ELR (cell line): ENCODE measurements at places on chromosomes 4 and X.

DNA sequence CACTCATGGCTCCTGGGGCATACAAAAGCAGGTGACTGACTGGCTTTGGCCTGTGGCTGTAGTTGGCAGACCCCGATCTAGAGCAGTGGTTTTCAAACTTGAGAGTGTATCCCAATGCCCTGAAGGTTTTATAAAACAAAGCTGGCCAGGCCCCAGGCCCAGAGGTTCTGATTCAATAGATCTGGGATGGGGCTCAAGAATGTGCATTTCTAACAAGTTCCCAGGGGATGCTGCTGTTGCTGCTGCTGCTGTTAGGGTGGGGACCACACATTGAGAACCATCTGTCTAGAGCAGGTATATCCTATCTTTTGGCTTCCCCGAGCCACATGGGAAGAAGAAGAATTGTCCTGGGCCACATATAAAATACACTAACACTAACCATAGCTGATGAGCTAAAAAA lies 7.3 kb downstream of the AIFM1 start:
- no peak for DNase-seq

- DNase-seq: no peak
Measured at GRCh38 chrX:133461231-133461630, 45.9 kb upstream of the GPC4 start.

DNA sequence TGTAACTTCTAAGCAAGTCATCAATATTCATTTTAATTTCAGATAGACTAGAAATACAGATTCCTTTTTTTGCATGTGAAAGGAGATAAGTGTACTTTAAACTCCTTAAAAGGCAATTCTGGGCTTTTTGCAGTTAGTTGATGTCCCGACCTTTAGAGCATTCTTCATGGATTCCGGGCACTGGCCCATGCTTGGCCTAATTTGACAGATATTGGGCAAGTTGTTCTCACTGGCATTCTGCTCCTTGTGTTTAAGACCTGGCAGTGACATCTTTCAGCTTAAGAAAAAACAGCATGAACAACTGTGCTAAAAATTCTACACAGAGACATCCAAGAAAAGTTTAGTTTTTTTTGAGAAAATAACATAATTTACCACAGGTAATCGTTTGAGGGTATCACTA lies 1037.2 kb downstream of the PCDH18 start:
- no peak for DNase-seq

- no peak for DNase-seq
Measured at GRCh38 chr4:36427696-36428095, 146.3 kb downstream of the DTHD1 start.

- no peak for DNase-seq
Measured at GRCh38 chr4:57194068-57194611, 84.0 kb upstream of the IGFBP7 start.

- DNase-seq: no peak
Measured at GRCh38 chrX:120350450-120351138, 11.3 kb upstream of the ATP1B4 start.

DNA sequence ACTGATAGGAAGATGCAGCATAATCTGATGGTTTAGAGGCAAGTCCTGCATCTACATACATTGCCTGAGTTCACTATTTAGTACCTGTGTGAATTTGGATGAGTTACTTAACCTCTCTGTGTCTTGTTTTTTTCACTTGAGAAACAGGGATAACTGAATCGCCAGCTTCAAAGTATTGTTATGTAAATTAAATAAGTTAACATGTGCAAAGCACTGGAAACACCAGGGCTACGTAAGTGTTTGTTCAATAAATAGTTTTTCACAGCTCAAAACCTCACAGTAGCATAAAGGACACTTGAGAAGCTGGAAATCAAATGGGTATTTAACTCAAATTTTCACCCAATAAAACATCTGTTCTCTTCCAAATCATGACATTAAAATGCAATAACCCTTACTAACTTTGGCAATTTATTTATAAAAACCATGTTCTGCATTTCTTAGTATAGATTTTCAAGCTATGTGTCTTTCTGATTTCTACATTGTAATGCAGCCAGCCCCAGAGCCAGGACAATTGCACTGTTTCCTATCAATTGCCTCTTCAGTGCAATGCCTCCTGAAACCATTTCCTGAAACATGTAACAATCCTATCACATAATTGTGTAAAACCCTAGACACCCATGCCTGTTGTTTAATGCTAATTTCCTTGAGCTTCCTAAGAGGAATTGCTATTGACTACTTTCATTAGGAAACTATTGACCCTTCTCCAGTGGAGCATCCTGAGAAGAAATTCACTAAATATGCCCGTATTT lies 177.1 kb downstream of the UNC5C start:
- no peak for DNase-seq

DNA sequence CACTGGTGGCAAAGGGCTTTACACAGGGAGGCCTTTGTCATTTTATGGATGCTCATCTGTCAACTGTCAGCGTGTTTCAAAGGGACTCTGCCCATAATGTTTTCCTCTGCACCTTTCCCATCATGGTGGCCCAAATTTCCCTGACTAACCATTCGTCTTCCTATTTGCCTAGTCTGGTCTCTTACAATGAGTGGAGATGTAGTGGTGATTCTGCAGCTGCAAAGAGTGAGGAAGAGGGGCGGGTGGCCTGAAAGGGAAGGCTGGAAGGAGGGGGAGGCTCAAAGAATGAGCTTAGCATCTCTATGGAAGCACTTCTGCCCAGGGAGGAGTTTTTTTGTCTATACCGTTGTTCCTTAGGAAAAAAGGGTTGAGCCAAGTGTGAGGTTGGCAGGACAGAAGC lies 447.5 kb downstream of the NKX6-1 start:
- DNase-seq: no peak

DNA sequence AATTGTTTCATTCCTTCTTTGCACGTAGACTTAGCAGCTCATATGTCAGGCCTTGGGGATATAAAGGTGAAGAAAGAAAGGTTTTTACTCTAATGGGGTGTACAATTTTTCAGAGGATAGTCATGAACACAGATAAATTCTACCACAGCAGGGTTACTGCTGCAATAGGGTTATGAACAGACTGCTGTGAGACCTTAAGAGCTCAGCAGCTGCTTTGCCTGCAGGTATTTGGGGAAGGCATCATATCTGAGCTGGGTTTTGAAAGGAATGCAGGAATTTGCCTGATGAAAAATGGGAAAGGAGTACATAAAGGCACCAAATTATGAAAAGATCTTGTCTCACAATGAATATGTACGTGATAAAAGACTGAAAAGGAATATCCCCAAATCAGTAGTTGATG lies 128.9 kb downstream of the CEP135 start:
- no peak for DNase-seq

DNA sequence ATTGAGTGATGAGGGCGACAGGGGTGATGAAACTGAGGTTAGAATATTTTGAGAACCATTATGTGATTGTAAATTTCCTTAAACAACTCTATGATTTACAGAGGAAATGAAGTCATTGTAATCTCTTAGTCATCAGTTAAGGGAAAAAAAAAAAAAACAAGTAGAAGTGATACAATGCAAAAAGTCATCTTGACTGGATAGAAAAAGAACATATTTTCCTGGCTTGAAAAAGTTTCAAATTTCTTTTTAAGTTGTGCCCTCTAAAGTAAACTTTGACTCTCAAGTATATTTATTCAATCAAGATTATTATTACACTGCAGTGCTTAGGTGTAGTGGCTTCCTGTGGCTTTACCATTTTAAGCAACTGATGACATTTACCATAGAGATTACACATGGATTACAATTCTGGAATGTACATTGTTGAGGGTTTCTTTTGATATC lies 40.6 kb downstream of the GABRB1 start:
- DNase-seq: peak; percentile 77

DNA sequence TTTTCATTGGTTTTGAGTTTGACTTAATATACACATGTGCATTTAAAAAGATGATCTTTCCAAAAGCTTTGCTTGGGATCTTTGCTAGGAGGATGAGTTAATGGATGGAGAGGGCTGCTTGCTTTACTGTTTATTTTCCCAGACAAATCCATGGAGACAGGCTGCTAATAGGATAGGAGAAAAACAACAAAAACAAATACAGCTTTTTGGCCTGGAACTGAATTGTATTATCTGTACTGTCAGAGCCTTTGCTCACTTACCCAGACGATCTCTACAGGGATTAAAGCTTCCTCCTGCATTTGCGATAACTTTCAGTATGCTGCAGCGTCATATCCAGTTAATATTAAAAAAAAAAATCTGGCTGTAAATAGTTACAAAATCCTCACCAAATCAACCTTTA lies 190.8 kb upstream of the NUDT6 start:
- no peak for DNase-seq

GRCh38 chr4:164731827-164732474 lies 22.0 kb upstream of the SMIM31 start:
- peak; percentile 25 for DNase-seq

GRCh38 chrX:63738696-63739095 lies 46.3 kb downstream of the ARHGEF9 start:
- DNase-seq: no peak

GRCh38 chr4:6771229-6771671 lies 11.3 kb upstream of the KIAA0232 start:
- DNase-seq: no peak

DNA sequence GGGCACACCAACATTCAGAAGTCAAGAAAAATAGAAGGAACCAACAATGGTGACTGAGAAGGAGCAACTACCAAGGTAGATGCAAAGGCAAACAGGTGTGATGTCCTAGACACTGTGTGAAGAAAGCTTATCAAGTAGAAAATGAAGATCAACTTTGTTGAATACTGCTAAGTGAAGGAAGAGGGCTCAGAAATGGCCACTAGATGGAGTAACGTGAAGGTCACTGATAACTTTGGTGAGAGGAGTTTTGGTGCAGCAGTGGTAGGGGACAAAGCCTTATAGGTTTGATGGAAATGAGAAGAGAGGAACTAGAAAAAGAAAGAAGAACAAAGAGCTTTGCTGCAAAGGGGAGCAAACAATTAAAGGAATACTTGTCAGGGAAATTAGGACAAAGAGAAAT lies 23.5 kb downstream of the OTC start:
- DNase-seq: peak; percentile 26

GRCh38 chr4:167893531-167893930 lies 198.8 kb upstream of the ANXA10 start:
- DNase-seq: no peak

DNA sequence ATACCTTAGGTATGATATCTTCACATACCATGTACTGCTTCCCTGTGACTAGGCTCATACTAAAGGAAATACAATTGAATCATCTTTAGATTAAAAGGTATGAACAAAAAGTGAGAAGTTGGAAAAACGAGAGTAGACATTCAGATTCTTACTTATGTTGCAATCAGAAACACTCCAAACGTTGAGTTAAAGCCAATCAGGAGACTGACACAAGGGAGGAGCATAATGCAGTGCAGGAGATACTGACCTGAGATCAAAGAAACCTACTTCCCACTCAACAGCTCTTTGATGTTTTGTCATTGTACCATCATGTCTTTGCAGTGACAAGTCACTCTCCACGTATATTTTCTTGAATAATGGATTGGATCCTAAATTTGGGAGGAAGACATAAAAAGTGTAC lies 8.9 kb upstream of the PCDH18 start:
- DNase-seq: no peak

- no peak for DNase-seq
Measured at GRCh38 chrX:2592279-2592678, 91.5 kb upstream of the DHRSX start.

DNA sequence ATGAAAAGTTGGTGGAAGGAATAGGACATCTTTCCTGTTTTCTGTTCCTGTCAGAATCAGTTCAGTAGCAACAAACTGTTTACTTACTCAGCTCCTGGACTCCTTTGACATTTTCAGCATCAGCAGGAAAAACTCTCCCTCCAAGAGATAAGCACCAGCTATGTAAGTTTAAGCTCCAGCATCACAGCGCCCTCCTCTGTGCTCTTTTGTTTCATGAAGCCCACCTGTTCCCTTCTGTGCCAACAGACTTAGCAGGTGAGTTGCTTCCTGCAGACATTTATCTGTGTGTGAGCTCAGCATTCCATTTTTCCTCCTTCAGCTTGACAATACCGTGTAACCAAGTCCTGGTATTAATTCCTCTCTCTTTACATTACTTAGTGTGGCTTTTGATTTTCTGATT lies 644.1 kb upstream of the AGA start:
- peak; percentile 42 for DNase-seq

DNA sequence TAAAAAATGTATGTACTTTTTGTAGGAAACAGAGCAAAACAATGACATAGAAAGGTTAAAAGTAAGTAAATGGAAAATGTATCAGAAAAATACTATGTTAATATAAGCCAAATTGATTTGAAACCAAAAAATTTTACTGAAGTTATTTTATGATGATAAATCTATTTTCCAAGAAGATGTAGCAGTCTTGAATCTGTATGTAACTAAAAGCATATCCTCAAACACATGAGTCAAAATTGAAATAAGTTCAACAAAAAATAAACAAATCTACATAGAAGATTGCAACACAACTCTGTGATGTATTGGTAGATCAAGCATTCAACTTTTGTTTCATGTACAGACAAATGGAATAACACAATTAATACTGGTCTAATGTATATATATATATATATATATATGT lies 450.0 kb downstream of the SPRY1 start:
- DNase-seq: no peak

DNA sequence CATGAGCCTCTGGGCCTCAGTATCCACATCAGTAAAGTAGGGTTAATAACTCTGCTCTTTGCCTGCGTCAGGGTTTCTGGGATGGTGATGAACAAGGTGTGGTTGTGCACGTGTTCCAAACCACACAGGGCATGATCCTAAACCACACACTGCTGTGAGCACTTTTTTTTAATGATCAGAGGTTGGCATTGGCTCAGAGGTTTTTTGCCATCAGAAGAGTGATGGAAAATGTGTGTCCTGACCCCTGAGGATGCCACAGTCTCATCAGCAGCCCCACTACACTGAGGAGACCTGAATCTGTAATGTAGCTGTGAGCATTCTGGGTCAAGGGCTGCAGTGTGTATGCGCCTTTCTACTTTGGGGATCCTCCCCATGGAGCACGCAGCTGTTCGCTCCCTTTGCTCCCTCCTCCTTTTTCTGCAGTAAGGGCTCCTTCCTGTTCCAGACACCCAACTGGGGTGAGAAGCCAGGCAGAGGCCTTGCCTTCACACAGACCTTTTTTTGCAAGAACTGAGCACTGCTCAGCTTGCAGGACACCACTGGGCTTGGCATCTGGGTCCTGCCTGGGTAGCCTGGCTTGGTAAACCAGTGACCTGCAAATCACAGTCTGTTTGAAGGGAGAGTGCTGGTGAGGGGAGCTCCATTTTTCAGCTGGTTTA lies 87.5 kb downstream of the MAMLD1 start:
- no peak for DNase-seq

- DNase-seq: peak; percentile 62
Measured at GRCh38 chr4:74768857-74769525, 25.3 kb downstream of the BTC start.
